ENCODE measurements at places on chromosomes 3 and 15. TPM values are rescaled to one million over a fixed set of nuclear protein-coding genes. Genes with fewer than 3 reads are reported as not detected.
A peak's percentile ranks its signal among the peaks of the same experiment; 100 is the strongest.

GRCh38 chr15:92878593-92879053 is 21.5 kb upstream of the CHD2 start:
- DNase-seq, result no peak

MEX3B gene
- total RNA-seq, result 2.0 TPM

CSTA gene
- total RNA-seq, result not detected

GRCh38 chr3:49802719-49803464 is at the start of gene INKA1:
TSS of gene INKA1 (plus strand) at chr3:49803261. CDS start at chr3:49803393, 132 bp downstream.
- peak; percentile 88 for DNase-seq

GRCh38 chr15:57060799-57061198 is 142.4 kb downstream of the TCF12 start:
- peak; percentile 33 for DNase-seq

GRCh38 chr3:149610351-149611105 is 47.3 kb downstream of the WWTR1 start:
- DNase-seq, result no peak

CHRNB4 gene
- not detected for total RNA-seq

DNA sequence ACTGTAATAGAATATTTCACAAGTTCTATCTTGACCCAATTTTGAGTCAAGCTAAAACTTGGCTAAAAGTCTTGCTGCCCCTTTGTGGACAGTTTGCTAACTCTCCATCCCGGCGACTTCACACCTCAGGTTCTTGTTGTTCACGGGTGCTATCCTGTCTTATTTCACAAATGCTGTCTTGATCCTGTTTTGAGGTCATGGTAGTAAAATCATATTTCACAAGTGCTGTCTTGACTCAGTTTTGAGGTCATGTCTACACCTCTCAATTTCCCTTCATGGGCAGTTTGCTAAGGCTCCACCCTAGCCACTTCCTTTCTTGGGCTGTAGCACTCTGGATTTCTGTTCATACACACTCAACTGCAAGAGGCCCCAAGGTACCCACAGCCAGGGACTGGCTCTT is 45.0 kb upstream of the GK5 start:
- no peak for DNase-seq

GRCh38 chr15:66617137-66618090 is 51.6 kb upstream of the LCTL start:
- peak; percentile 71 for DNase-seq

GRCh38 chr3:161273589-161274218 is 52.6 kb downstream of the NMD3 start:
- DNase-seq, result peak; percentile 47

GRCh38 chr15:64412216-64412615 is 24.6 kb downstream of the TRIP4 start:
- DNase-seq, result no peak

UROC1 gene
- not detected for total RNA-seq

DNA sequence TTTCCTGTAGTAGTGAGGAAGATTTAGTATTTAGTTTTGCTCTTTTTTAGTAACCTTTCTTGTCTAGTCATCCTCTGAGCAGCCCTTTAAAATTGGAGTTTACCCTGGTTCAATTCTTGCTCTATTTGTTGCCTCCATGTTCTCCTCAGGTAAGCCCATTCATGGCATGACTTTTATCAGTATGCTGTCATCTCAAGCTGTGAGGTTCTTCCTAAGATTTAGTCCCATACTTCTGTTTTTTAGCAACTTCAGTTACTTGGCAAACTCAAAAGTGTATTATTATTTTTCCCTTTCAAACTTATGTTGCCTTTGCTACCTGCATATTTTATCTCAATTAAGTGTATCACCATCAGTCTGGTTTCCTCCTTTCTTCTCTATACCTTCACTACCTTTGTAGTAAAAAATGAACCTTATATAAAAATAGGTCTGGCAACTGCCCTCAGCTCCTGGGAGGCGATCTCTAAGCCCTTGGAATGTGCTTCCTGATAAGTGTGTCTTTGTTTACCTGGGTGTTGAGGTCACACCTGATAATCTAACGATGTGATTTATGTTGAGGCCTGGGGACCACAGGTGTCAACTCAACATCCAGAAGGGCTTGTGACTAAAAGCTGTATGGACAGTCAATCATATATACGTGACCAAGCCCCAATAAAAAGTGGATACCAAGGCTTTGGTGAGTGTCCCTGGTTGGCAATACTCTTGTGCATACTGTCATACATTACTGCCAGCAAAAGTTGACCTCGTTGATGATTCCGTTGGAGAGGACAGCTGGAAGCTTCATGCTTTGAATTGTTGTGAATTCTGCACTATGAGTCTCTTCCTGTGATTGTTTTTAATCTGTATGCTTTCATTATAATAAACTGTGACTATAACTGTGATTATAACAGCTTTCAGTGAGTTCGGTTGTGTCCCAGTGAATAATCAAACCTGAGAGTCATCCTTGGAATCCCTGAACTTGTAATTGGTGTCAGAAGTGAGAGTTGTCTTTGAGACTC is 3.9 kb downstream of the NSUN3 start:
- DNase-seq, result no peak

- DNase-seq, result no peak
Observed at GRCh38 chr3:100297784-100298183, 36.8 kb upstream of the NIT2 start.

CCK gene
- total RNA-seq, result not detected

DNA sequence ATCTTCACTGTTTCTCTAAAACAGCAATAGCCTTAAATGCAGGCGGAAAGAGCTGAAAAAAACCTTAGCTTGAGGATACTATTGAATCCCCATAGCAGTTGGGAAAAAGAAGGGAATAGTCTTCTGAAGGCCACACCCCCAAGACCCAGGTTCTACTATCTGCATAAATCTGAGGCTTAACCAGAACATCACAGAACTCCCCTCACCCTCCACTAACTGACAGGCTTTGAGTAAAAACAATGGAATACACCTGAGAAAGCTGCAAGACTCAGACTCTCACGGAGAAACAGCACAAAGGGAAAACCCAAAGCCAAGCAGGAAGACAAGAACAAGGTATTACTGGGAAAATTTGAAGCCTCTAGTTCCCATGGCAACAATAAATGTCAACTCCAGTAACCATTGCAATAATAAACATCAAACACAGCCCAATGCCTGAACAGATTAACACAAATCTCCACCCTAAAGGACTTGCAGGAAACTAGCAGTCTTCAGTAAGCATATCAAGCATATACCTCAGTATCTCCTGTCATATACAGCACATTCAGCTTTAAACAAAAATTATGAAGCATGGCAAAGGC is 56.4 kb downstream of the TMCC1 start:
- no peak for DNase-seq

C3orf20 gene
- total RNA-seq, result 0.28 TPM

Measured in Calu3 (cell line).